ENCODE measurements at places on chromosomes 13 and 19.

GRCh38 chr13:47337781-47338507 is 441.1 kb upstream of the HTR2A start:
- no peak for DNase-seq

DNA sequence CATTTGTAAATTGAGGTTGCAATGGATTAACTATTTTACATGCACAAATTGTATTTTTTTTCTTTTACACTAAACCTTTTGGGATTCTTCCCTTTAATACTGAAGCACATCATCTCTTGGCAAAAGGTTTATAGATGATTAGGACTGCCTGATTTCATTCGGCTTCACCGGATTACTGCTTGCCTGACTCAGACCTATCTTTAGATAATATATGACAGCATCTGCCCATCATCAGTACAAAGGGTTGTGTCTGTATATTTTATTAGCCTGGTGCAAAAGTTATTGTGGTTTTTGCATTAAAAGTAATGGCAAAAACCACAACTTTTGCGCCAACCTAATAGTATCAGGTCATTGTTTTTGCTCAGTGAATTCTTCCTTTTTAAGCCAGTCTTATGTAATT is 316.2 kb upstream of the HTR2A start:
- DNase-seq: no peak

DNA sequence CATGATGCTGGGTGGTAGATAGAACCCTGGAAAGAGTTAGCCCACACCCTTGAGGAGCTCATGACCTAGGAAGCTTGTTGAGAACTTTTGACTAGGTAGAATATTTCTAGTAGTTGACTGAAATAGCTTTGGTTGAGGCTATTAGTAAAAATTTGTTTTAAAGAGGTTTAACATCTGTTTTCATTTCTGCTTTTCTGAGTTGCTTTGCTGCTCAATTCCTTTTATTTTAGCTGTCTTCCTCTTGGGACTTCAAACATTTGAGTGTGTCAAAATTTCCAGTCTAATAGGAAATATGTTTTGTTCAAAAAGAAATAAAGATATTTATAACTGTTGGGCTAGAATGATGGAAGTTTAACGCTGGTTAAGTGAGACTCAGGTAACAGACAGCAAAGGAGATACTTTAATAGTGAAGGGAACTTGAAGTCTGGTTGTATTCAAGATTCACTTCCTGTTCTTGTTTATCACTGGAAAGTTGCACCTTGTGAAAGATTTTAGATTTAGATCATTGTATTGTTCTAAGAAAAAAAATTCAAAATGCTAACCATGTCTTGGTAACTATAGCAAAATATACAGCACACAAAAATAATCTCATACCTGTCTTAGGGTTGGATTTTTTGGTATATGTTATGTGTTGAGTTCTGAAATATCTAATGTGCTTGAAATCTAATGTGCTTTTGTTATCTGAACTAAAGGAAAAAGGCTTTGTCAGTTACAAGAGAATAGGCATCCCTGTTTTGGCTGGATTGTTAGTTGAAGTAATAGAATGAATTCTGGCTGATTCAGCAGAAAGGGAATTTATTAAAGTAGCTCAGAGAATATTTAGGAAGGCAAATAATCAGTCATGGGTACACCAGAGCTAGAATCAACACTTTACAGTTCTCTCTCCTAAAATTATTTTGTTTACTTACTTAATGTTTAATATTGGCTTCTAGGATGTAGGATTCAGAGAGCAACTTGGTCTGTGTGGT is 24.4 kb upstream of the GPR18 start:
- DNase-seq: no peak

DNA sequence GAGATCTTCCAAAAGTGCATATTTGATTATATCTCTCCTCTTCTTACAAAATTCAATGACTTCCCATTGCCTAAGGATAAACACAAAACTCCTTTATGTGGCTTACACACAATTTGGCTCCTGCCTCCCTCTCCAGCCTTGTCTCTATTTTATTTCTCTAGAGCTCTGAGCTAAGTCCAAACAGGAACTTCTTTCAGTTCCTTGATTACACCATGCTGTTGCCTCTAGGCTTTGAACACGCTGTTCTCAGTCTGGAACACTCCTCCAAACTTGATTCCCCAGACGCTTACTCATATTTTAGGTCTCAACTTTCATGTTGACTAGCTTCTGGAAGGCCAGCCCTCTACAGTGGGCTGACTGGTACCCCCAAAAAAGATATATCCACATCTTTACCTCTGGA is 258.5 kb downstream of the COG6 start:
- no peak for DNase-seq

- no peak for DNase-seq
Measured at GRCh38 chr13:98947925-98948324, 29.9 kb downstream of the DOCK9 start.

Measured in mesenteric fat pad (tissue), 1 donor.